ENCODE measurements at places on chromosomes 5 and 9.

DNA sequence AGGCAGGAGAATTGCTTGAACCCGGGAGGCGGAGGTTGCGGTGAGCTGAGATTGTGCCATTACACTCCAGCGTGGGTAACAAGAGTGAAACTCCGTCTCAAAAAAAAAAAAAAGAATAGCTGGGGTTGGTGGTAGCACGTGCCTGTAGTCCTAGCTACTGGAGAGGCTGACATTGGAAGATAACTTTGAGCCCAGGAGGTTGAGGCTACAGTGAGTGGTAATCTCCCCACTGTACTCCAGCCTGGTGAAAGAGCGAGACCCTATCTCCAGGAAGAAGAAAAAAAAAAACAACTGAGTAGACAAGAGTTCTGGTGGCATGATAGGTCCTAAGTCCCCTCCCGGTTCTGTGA lies 26.3 kb downstream of the GOLGA2 start:
- no peak for DNase-seq

- DNase-seq: no peak
Measured at GRCh38 chr9:88108779-88109178, 29.5 kb downstream of the SPATA31C2 start.

- DNase-seq: no peak
Measured at GRCh38 chr9:134136118-134136995, 475 bp downstream of the WDR5 start.

DNA sequence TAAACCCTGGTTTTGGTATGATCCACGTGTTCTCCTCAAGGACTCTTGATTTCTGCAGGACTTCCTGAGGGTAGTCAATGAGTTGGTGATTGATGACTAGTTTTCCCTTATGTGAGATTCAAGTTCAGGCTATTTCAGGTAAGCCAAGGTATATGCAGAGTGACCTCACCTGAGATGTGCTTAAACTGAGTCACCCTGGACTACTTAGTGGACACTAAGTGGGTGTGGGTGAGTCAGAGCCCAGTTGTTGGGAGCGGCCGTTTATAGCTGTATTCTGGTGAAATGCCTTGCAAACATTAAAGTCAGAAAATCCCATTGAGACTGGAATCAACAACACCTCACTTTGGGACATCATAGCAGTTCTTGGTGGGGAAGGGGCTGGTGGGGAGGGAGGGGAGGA lies 62.9 kb downstream of the SLC28A3 start:
- DNase-seq: no peak

DNA sequence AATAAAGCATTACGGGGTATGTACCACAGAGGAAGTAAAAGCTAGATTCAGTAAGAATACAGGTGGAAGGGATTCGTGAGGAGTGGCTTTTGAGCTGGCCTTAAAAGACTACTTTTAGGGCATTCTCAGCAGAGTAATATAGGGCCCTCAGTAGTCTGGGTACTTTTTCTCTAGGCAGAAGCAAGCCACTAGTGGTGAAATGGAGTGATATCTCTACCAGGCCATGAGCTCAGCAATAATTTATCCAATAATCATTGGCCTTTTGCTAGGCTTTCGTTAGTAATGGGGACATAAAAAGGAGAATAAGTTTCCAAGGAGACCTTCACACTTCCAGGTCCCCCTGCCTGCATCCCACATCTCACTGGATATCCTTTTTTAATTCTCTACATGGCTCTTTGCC lies 1.7 kb downstream of the POLR3G start:
- DNase-seq: no peak

DNA sequence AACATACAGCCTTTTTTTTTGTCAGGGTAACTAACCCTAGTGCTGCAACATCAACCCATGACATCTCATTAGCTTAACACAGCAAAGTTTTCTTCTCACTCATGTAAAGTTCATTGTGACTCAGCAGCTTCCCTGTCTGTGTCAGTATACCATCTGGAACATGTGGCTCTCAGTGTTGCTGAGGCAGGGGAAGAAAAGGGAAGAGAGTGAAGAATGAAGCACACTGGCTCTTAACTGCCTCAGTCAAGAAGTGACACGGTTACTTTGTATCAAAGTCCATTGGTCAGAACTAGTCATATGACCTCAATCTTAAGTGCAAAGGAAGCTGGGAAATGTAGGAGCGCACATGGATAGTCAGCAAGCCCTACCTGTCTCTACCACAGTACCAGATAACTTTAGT lies 185.0 kb upstream of the ELL2 start:
- no peak for DNase-seq

DNA sequence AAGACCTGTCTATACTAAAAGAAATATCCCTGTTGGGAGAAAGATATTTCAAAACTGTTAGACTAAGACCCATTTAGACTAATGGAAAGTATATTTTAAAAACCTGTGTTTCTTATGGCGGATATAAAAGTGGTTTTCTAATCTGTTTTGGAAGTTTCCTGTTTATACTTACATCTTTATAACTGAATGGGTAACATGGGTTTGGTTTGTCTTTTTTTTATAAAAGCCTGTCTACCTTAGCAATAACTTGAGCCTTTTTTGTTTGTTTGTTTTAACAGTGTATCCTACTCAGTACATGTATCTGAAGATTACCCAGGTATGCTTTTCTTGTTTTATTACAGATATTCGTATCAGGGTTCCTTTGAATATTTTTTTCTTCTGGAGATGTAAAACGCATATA lies 83.4 kb downstream of the PARP8 start:
- no peak for DNase-seq

DNA sequence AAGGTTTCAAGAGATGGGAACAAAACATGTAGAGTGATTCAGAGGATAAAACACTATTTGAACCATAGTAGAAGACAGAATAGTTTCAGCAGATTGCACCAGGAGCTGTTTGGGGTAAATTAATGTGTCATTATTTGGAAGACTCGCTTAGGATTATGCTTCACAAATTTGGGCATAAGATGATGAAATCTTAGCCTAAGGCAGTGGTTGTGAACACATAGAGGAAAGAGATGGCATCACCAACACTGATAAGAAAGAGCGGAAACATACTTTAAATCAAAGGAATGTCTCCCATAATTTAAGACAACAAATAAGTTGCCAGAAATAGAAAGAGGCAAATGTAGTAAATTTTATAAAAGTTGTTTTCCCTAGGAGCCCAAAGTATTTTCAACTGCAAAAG lies 66.1 kb upstream of the TBCA start:
- peak; percentile 98 for DNase-seq

DNA sequence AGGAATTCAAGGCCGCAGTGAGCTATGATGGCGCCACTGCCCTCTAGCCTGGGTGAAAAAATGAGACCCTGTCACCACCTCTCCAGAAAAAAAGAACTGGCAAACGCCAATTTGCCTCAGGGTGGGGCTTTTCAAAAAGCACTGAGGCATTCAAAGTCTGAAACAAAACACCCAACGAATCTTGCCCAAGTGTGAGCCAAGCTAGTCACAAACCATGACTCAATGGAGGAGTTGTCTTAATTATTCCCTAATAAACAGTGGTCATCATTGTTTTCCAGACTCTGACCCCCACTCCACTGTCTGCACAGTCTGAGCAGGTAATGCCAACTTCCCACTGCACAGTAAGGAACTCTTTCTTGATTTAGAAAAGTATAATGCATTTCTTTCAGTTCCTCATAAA lies 16.8 kb downstream of the FRMD3 start:
- DNase-seq: no peak

- no peak for DNase-seq
Measured at GRCh38 chr9:137876781-137877386, 698 bp upstream of the CACNA1B start.

DNA sequence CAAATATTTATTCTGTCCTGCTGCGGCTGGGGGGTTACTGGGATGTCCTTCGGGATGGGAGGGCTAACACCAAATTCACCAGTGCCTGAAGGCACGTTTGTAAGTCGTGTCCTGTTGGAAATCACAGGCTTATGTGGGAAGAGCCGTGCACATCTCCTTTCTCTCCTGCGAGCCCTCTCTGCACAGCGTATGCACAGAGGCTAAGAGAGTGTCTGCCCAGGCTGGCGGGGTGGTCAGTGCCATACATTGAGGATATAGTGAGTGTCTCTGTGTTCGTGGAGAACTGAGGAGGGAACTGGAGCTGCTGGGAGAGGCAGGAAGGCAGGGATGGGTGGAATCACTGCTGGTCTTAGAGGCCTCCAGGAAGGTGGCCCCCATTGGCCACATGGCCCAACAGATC lies 110.1 kb downstream of the WNK2 start:
- DNase-seq: no peak

DNA sequence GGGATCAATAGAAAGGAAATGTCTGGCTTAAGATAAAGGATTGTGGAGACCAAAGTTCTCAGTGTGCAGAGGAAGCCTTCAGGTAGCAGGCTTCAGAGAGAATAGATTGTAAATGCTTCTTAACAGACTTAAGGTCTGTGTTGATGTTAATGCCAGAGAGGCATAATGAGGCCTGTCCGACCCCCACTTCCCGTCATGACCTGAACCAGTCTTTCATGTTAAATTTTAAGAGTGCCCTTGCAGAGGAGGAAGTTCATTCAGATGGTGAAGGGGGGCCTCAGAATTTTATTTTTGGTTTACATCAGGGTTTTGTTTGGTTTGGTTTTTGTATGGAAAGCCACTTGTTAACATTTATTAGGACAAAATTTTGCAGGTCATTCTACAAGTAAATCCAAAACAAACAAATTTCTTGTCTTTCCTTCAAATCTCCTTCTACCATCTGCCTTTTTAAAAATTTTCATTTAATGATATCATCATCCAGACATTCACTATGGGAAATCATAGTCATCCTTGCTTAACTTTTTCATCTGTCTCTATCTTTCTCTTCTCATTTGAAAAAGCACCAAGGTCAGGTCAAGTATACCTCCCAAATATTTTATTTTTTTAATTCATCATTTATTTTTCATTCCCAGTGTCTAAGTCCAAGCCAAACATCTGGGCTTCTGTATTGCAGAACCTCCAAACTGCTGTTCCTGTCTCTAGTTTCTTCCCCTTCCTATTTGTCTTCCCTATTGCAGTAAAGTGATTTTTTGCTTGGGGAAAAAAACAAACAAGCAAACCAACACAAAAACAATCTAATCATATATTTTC lies 6.9 kb upstream of the ABCA1 start:
- no peak for DNase-seq

All from SK-N-MC (cell line).